ENCODE measurements at places on chromosomes 6 and 20. TPM values are rescaled to one million over a fixed set of nuclear protein-coding genes. Genes with fewer than 3 reads are reported as not detected.

GRCh38 chr6:134551245-134551960, 233.5 kb upstream of the SGK1 start:
- DNase-seq: no peak

DNA sequence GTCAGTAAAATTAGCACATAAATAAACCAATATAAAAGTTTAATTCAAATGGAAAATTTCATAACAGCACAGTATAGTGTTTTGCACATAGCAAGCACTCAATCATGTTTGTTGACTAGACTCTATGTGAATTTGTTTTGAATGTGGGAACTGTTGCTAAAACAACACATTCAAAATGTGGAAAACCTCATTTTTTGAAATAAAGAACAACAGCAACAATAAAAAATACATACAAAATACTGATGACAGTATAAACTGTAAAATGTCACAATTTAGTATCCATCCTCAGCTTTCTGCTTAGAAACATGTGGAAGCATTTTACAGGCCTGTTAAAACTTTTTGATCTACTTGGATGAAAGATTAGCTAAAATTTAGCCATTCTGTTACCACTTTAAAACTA, 47.4 kb downstream of the HDAC2 start:
- peak; percentile 38 for DNase-seq

DNA sequence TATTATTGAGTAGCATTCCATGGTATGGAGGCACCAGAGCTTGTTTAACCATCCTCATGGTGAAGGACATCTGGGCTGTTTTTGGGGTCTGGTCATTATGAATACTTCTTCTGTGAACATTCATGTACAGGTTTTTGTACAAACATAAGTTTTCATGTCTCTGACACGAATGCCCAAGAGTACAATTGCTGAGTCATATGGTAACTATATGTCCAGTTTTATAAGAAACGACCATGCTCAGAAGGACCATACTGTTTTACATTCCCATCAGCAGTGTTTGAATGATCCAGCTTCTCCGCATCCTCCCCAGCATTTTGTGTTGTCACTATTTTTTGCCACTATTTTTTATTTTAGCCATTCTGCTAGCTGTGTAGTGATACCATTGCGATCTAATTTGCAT, 188.6 kb downstream of the KHDC1L start:
- no peak for DNase-seq

GRCh38 chr6:3887150-3887700, 38.1 kb downstream of the FAM50B start:
- no peak for DNase-seq

DNA sequence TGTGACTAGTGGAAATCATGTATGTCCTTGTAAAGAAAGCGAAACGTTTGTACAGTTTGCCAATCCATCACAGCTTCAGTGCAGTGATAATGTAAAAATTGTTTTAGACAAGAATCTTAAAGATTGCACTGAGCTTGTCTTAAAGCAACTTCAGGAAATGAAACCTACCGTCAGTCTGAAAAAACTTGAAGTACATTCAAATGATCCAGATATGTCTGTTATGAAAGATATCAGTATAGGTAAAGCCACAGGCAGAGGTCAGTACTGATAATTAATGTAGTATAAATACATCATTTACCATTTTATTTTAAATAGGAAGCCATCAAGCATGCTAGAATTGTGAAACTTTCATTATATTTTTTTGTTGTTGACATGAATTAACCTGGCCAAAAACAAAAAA, 60.9 kb upstream of the SMIM8 start:
- no peak for DNase-seq

RAB44 gene
- 0.17 TPM for polyA plus RNA-seq

BACH2 gene
- polyA plus RNA-seq: 11.8 TPM

All from muscle of arm (tissue), 14 donors.